Stimulated activated CD8-positive, alpha-beta memory T cell treated with anti-CD3 and anti-CD28 coated beads, Interleukin-2, amount 100 ng/mL, for 1 hour (primary cell): ENCODE measurements at places on chromosomes 3 and 15.
A peak's percentile ranks its signal among the peaks of the same experiment; 100 is the strongest.

DNA sequence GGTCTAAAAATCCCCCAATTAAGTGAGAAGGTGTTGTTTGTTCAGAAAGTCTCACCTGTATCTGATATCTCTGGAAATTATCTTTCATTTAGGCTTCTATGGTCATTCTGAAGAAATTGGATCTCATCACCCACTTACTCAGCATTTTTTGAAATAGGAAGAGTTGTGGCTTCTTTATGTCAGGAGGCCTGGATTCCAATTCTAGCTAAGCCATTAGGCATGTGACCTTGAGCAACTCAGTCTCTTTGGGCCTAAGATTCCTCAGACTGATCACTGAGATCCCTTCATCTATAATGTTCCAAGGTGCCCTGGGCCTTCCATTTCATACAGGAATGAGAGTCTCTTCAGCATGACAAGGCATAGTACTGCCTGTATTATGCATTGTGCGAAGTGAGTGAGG is 70.3 kb downstream of the ARHGEF26 start:
- no peak for DNase-seq

GRCh38 chr3:137766041-137766875 is 2.1 kb downstream of the SOX14 start:
- DNase-seq = no peak

GRCh38 chr3:53749448-53749847 is 96.8 kb downstream of the CHDH start:
- no peak for DNase-seq

DNA sequence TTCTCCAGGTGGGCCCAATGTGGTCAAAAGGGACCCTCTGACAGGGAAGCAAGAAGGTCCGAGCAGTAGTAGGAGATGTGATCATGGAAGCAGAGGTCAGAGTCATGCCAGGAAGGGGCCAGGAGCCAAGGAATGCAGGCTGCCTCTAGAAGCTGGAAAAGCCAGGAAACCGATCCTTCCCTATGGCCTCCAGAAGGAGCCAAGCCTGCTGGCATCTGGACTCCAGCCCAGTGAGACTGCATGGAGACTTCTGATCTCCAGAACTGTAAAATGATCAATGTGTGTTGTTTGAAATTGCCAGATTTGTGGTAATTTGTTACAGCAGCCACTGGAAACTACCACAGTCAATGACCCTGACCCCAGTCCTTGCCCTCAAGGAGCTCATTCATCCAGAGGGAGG is 56.8 kb upstream of the SPATA12 start:
- no peak for DNase-seq

DNA sequence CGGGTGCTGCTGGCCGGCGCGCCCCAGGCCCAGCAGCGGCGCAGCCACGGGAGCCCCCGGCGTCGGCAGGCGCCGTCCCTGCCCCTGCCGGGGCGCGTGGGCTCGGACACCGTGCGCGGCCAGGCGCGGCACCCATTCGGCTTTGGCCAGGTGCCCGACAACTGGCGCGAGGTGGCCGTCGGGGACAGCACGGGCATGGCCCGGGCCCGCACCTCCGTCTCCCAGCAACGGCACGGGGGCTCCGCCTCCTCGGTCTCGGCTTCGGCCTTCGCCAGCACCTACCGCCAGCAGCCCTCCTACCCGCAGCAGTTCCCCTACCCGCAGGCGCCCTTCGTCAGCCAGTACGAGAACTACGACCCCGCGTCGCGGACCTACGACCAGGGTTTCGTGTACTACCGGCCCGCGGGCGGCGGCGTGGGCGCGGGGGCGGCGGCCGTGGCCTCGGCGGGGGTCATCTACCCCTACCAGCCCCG is 777 bp downstream of the LOXL1 start:
- DNase-seq = peak; percentile 11

GRCh38 chr3:162704799-162705385 is 1208.3 kb downstream of the OTOL1 start:
- no peak for DNase-seq

- DNase-seq = no peak
These were observed 456.6 kb downstream of the MAGI1 start for GRCh38 chr3:65582012-65582717.

DNA sequence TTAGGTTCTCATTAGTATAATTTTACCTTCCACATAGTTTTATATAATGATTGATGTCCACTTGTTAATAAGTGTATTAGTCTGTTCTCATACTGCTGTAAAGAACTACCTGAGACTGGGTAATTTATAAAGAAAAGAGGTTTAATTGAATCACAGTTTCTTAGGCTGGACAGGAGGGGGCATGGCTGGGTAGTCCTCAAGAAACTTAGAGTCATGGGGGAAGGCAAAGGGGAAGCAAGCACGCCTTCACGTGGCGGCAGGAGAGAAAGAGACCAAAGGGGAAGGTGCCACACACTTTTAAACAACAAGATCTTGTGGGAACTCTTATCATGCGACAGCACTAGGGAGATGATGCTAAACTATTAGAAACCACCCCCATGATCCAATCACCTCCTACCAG is 19.2 kb downstream of the DZIP3 start:
- no peak for DNase-seq

DNA sequence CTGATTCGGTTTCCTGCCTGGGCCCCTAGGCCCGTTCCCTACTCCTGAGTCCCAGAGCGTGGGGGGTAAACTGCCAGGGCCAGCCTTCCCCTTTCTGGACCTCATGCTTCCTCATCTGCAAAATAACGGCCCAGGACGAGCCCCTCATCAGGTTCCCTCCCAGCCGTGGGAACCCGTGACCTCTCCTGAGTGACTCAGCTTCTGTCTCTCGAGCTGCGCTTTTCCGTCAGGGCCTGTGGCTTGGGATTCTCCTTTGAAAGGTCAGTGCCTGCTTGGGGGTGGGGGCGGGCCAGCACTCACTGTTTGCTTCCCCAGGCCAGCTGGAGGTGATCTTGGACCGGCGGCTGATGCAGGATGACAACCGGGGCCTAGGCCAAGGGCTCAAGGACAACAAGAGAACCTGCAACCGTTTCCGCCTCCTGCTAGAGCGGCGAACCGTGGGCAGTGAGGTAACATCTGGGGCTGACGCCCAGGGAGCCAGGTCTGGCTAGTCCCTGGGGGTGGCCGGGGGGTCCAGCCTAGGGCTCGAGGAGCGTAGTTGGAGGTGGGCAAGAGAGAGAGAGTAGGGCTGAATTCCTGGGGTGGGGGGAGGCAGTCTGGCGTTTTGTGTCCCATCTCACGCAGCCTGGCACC is 12.8 kb downstream of the MAN2A2 start:
- DNase-seq = no peak

DNA sequence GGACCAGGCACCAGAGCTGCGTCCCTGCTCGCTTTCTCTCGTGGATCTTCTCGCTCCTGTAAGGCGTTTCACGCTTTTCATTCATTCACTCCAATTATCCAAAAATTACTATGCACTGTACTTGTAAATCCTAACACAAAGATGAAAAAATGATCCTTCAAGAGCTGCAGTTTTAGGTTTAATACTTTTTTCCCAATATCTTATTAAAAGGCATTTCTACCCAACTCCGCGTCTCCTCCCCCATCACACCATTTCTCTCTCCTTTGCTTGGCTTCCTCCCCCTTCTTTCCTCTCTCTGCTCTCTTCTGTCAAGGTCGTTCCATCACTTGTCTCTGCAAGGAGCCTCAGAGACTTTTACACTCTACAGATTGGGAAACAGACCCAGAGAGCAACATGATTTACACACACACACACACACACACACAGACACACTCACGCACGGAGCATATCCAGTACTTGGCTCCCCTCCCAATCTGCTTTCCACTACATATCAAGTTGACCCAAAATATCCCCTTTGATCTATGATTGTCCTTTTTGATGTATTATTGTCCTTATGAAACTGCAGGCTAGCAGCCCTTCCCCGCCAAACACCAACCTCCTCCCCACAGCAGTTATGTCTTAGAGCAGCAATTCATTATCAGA is 479 bp upstream of the CLDN1 start:
- no peak for DNase-seq
